Osteocyte (in vitro differentiated cells): ENCODE measurements at places on chromosomes 13 and 19. TPM values are rescaled to one million over a fixed set of nuclear protein-coding genes. Genes with fewer than 3 reads are reported as not detected.
A peak's percentile ranks its signal among the peaks of the same experiment; 100 is the strongest.

The NRTN gene
- 0.40 TPM in 1 of 2 replicates, not detected in the other for total RNA-seq

The CADM4 gene
- 8.8 and 9.0 TPM in 2 replicates for total RNA-seq

- peaks cover 3% of the 10 kb centered on the region for H3K36me3 ChIP-seq
- H3K4me3 ChIP-seq = no peak overlapping the region
- peaks cover 33% of the 10 kb centered on the region for H3K27me3 ChIP-seq
- peaks cover 30% of the 10 kb centered on the region for H3K4me1 ChIP-seq
- DNase-seq = no peak
- H3K27ac ChIP-seq = no peak overlapping the region
Measured at GRCh38 chr13:27001705-27002104, 169.9 kb downstream of the USP12 start.

DNA sequence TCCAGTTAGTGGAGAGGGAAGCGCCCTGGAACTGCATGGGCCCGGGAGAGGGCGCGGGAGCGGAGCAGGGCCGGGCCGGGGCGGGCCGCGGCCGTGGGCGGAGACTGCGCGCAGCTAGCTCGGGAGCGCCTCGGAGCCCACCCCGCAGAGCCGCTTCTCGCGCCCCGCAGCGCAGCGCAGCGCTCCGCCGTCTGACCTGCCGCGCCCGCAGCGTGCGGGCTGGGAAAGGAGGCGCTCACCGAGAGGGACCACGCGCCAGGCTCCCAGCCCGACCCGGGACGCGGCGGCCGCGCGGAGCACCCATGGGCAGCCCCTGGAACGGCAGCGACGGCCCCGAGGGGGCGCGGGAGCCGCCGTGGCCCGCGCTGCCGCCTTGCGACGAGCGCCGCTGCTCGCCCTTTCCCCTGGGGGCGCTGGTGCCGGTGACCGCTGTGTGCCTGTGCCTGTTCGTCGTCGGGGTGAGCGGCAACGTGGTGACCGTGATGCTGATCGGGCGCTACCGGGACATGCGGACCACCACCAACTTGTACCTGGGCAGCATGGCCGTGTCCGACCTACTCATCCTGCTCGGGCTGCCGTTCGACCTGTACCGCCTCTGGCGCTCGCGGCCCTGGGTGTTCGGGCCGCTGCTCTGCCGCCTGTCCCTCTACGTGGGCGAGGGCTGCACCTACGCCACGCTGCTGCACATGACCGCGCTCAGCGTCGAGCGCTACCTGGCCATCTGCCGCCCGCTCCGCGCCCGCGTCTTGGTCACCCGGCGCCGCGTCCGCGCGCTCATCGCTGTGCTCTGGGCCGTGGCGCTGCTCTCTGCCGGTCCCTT lies at the start of gene MLNR:
TSS of gene MLNR (plus strand) at position 303 of the 820 bp plus-strand sequence. CDS start at position 303, 0 bp downstream.
- no peak for DNase-seq
- H3K27me3 ChIP-seq = peaks cover 70% of the 10 kb centered on the region
- H3K4me3 ChIP-seq = peak within 1 kb of the TSS; percentile 65
- peaks cover 8% of the 10 kb centered on the region for H3K36me3 ChIP-seq
- H3K4me1 ChIP-seq = peaks cover 4% of the 10 kb centered on the region

GRCh38 chr19:52099497-52100138 lies 4.1 kb upstream of the ZNF841 start:
- H3K36me3 ChIP-seq = peaks cover 4% of the 10 kb centered on the region
- no peak overlapping the region for H3K4me3 ChIP-seq
- H3K4me1 ChIP-seq = peaks cover 5% of the 10 kb centered on the region
- no peak for DNase-seq

DNA sequence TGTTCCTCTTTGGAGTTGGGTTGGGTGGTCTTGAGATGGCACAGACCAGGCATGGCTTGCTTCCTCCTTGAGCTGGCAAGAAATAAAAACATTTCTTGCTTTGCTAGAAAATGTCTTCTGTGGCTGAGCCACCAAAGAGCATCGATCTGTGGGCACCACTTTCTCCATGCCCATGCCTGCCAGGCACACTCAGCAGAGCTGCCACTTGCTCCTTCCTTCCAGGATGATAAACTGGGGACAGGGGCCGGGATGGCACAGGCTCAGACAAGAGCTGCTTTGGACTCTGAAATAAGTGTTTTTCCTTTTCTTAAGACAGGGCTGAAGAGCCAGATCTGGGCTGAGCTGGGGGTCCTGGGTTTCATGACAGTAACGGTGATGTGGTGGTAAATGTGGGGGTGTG lies 32.8 kb downstream of the NFIX start:
- H3K36me3 ChIP-seq = peaks cover 37% of the 10 kb centered on the region
- H3K27ac ChIP-seq = no peak overlapping the region
- no peak overlapping the region for H3K4me3 ChIP-seq
- peaks cover 49% of the 10 kb centered on the region for H3K4me1 ChIP-seq
- H3K27me3 ChIP-seq = peaks cover 27% of the 10 kb centered on the region

GRCh38 chr13:26280295-26280694 lies 26.4 kb downstream of the CDK8 start:
- H3K4me1 ChIP-seq = peaks cover 21% of the 10 kb centered on the region
- H3K27me3 ChIP-seq = no peaks in the 10 kb centered on the region
- no peak for DNase-seq

The OR7D2 gene
- 0.86 and 1.1 TPM in 2 replicates for total RNA-seq

GRCh38 chr19:31168106-31168625 lies 181.1 kb downstream of the TSHZ3 start:
- peaks cover 2% of the 10 kb centered on the region for H3K4me1 ChIP-seq
- H3K27ac ChIP-seq = no peak overlapping the region
- H3K36me3 ChIP-seq = no peaks in the 10 kb centered on the region
- H3K4me3 ChIP-seq = no peak overlapping the region
- H3K27me3 ChIP-seq = no peaks in the 10 kb centered on the region

GRCh38 chr13:43433691-43434141 lies 353.1 kb downstream of the ENOX1 start:
- H3K27ac ChIP-seq = no peak overlapping the region
- DNase-seq = no peak
- no peaks in the 10 kb centered on the region for H3K36me3 ChIP-seq
- no peaks in the 10 kb centered on the region for H3K27me3 ChIP-seq
- no peak overlapping the region for H3K4me3 ChIP-seq
- peaks cover 61% of the 10 kb centered on the region for H3K4me1 ChIP-seq

The MYPOP gene
- total RNA-seq = 9.9 and 10.4 TPM in 2 replicates

GRCh38 chr19:9128171-9128570 lies 1.4 kb upstream of the OR7G3 start:
- H3K27ac ChIP-seq = no peak overlapping the region
- no peaks in the 10 kb centered on the region for H3K4me1 ChIP-seq
- no peak overlapping the region for H3K4me3 ChIP-seq
- DNase-seq = no peak

DNA sequence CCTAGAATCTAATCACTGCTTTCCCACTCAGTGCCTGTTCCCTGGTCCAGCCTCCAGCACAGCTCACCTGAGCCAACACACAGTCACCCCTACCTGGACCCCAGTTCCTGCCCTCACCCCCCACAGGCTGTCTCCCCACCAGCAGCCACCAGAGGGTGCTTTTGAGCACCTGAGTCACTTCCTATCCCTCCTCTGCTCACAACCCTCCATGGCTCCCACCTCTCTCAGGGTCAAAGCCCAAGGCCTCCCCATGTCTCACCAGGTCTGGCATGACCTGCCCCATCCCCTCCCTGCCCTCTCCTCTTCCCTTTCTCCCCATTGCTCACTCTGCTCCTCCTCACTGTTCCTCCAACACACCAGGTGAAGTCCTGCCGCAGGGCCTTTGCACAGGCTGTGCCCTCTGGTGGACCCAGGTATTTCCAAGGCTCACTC lies 7.1 kb upstream of the DPP9 start:
- H3K4me3 ChIP-seq = no peak overlapping the region
- H3K27ac ChIP-seq = no peak overlapping the region
- no peak for DNase-seq
- peaks cover 4% of the 10 kb centered on the region for H3K4me1 ChIP-seq
